NCI-H1417 treated with DMSO at 0.1 percent for 48 hours (cell line): ENCODE measurements at places on chromosomes 16 and 17.

DNA sequence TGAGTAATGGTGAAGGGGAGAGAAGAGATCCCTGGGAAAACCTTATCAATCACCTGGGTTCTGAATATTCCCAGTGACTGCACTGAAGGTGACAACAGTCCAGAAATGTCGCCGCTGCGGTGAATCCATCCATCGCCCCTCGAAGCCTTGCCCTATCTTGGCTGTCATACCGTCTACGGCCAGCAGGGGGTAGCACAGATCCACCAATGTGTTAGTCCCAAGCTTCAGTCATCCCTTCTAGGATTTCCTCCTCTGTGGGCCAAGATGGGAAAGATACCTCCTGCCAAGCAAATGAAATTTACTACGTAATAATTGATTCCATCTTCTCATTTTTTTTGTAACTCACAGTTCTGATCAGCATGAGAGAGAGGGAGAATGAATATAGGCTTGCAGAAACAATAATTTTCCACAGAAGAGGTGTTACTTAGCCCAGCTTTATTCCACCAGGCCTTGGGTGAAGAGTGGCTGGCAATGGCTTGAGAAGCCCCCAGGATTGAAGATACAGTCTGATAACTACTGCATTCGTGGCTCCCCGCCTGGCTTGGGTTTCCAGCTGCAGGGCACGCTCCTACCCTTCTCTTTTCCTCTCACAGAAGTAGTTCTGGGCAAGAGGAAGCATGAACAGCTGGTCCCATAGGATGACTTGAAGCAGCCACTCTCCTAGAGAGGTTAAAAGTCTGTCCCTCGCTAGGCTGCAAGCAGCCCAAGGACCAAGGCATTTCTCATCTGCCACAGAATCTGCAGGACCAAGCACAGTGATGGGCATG lies 2.6 kb upstream of the FMNL1 start:
- DNase-seq, result peak; percentile 60

DNA sequence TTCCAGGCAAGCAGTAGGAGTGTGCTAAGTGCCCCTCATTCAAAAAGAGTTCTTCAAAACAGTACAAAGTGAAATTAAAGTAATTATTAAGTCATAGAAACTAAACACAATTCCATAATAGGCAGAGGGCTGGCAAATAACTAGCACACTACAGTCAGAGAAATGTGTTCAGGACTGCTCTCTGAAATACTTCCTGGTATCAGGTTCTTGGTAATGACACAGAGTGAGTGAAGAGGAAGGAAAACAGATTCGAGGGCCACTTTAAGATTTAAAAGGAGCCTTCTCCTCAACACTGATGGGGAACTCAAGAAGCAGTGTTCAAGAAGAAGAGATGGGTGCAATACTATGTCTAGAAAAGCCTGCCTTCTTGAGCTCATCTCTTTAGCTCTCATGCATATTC lies 139.2 kb downstream of the TOX3 start:
- DNase-seq, result no peak

DNA sequence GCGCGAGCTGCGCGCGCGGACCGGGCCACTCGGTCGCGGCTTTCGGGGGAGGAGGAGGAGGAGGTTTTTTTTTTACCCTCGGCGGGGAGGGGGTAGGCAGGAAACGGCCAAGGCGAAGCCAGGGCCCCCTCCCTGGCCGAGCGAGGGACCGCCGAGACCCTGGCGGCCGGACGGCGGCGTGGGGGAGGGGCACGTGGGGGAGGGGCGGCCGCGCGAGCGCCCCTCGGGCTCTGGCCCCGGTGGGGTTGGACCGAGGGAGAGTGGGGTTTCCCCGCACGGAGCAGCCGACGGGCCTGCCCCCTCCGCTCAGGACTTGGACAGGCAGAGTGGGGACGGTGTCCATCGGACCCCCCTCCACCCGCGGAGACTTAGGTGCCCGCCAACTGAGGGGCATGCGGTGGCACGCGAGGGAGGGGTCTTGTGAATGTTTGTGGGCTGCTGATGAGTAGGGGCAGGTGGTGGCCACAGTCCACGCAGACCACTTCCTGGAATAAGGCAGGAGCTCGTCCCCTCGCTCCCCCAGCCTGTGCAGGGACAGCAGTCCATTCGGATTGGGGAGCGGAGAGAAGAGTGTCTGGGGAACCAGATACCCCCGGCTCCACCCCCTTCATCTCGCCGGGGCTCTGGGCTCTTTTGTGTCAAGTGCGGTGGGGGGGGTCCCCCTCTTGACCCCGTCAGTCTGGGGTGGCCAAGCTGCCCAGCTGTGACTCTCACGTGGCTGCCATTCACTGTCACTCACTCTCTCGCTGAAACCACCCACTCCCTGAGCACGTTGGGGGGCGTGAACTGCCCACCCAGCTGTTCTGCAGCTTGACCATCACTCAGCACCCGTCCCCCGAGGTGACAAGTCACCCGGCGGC lies 3.0 kb upstream of the CHD3 start:
- no peak for DNase-seq

DNA sequence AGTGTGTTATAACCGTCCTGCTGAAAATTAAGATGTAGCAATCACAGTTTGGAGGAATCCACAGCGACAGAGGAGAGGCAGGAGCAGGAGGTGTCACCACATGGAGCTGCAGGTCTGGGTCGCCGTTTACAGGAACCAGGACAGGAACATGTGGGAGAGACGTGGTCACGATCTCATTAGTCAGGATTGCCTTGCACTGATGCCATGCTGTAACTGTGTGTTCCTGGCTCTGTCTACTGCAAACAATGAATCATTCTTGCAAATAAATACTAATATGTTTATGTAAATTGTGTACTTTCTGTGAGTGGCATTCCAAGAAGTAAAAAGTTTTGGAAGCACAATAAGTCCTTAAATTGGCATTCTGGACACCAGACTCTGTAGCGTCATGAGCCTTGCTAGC lies 271.8 kb downstream of the CPPED1 start:
- DNase-seq, result no peak

DNA sequence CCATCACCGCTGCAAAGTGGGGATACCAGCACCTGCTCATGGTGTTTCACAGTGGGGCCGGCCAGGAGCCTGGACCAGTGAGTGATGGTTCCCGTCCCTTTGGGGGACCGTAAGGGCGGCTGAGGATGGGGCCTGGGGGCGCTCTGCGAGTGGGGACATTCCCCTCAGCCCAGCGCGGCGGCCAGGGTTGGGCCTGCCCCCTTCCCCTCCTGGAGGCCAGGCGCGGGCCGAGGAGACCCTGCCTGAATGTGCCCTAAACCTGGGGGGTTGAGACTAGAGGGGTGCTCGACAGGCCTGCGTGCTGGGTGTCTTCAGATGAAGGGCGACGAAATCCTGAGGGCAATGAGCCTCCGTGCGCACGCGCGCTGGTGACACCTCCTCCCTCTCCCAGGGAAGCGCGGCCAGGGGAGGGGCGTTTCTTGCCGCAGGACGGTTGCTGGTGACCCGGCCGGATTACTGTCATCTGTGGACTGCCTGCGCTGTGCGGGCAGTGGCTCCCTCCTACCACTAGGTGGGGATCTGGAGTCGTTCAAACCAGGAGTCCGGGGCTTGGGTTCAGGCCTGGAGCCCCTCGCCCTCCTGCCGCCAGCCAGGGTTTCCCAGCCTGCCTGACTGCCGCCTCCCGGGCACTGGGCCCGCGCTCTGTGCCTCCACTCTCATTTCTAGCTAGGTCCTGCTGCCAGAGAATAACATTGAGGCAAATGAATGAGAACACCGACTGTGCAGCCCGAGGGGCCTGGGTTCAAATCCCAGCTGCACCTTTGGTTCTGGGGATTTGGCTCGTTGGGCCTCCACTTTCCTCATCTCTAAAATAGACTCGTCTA lies 17.1 kb downstream of the TBX2 start:
- DNase-seq, result peak; percentile 11

- no peak for DNase-seq
Observed at GRCh38 chr17:80260791-80261158, at the start of gene RNF213. TSS of gene RNF213 (plus strand) at chr17:80260852. CDS start at chr17:80263682, 2,830 bp downstream.

DNA sequence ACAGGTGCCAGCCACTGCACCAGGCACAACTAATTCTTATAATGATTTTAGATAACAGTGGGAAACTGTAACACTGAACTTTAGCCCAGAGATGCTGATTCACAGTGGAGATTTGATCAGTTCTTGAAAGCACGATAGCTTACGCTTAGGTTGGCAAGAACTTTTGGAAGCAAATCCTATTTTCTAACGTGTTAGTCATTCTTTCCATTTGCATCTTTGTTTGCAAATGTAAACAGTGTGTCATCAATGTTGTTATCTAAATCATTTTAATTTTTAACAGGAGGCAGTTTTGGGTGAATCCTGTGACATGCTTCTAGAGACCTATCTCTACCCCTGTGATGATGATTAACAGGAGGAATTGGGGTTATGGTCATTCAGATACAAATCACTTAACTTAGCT lies 35.7 kb upstream of the GNA13 start:
- DNase-seq, result no peak

GRCh38 chr16:22314661-22315626 lies 17.7 kb downstream of the POLR3E start:
- no peak for DNase-seq

- no peak for DNase-seq
Observed at GRCh38 chr16:48999044-48999443, 282.6 kb downstream of the CBLN1 start.

GRCh38 chr16:679814-680624 lies at the start of gene STUB1:
TSS of gene STUB1 (plus strand) at chr16:680410. CDS start at chr16:680526, 116 bp downstream.
- DNase-seq, result no peak

DNA sequence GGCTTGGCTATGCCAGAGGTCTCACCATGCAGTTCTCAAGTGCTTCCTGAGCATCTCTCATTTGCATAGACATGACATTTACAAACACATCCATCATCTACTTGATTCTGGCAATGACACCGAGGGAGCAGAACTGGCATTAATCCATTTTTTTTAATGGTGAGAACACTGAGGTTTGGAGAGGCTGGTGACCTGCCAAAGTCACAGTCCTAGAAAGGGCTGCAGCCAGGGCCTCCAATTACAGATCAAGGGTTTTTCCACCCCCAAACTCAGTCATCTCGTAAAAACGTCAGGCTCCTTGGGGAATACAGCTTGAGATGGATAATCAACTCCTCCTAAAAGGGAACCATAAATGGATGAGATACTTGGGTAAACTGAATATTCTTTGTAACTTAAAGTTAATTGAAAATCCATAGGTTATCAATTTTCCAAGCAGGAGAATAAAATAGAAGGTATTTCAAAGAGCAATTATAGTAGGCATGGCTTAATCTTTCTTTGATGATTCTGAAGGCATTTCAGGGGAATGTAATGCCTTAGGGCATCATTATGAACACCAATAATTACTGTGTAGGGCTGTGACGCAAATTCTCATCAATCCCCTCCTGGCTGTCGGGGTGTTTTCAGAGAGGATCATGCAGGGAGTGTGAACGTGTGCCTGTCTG lies 9.4 kb upstream of the MEOX1 start:
- peak; percentile 71 for DNase-seq

GRCh38 chr16:11156401-11156800 lies 99.6 kb downstream of the SOCS1 start:
- DNase-seq, result no peak

DNA sequence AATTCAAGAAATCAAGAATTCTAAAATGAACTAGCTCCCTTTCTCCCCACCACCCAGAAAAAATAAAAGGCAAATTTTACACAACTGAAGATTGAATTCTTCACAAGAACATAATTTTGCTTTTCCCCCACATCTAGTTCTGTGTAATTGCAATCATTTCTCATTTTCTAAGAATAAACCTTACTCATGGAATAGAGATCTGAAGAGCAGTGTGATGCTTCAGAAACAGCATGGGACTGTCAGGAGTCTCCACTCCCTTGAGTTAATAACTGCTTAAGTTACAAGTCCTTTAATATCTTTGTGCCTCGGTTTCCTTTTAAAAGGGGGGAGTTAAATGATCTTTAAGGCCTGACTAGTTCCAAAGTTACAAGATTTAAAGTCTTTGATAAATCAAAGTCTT lies 53.7 kb downstream of the CACNG1 start:
- DNase-seq, result no peak

DNA sequence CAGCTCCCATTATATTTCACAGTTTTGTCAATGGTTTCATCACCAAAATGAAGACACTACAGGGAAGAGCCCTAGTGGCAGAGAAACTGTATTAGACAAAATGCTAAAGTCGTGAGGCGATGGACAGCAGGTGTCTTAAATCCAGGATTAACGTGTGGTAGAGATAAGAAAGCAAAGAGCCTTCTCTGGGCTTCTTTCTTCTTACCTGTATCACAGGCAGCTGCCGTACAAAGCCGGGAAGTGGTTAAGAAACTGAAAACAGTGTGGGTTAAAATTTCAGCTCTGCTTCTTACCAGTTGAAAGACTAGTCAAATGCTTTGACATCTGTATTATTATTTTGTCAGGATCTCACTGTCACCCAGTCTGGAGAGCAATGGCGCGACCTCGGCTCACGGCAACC lies 98.2 kb upstream of the NUDT7 start:
- DNase-seq, result no peak

- no peak for DNase-seq
Observed at GRCh38 chr17:7839190-7839875, 5.3 kb downstream of the KDM6B start.

GRCh38 chr16:23663918-23664317 lies 14.8 kb upstream of the PLK1 start:
- DNase-seq, result no peak

DNA sequence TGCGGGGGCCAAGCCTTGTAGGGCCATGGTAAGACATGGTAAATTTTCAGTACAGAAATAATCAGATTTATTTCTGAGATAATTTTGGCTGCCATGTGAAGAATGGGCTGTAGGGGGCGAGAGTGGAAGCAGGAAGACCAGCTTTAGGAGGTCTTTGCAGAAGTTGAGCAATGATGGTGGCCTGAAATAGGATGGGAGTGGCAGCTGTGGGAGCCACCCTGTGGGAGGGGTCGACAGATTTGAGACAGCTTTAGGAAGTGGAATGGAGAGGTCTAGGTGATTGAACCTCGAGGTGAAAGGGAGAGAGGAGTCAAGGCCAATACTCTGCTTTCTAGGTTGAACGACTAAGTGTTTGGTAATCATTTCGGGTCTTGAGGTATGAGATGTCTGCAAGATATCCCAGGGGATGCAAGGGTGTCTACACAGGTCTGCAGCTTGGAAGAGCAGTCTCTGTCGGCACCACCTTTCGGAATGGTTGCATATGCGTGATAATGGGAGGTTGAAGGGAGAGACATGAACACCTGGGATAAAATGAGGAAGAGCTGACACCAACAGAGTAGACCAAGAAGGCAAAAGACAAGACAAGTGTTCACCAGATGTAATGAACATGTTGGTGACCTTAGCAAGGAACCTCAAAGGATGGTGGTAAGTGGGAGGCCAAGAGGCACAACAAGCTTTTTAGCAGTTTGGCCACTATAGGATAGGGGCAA lies 4.2 kb upstream of the ATXN7L3 start:
- no peak for DNase-seq

- no peak for DNase-seq
Observed at GRCh38 chr16:27922433-27922832, 141.1 kb downstream of the GSG1L start.

GRCh38 chr16:71499775-71500364 lies 10.7 kb upstream of the ZNF19 start:
- no peak for DNase-seq
